ENCODE measurements at places on chromosomes 6 and 20.

- DNase-seq: no peak
Measured at GRCh38 chr6:43634702-43635303, 837 bp upstream of the MAD2L1BP start.

GRCh38 chr20:1973601-1974440 is 20.0 kb downstream of the PDYN start:
- DNase-seq: no peak

- DNase-seq: no peak
Measured at GRCh38 chr6:136072691-136073090, 177.4 kb downstream of the MTFR2 start.

- no peak for DNase-seq
Measured at GRCh38 chr20:24747010-24747712, 201.9 kb upstream of the CST7 start.

DNA sequence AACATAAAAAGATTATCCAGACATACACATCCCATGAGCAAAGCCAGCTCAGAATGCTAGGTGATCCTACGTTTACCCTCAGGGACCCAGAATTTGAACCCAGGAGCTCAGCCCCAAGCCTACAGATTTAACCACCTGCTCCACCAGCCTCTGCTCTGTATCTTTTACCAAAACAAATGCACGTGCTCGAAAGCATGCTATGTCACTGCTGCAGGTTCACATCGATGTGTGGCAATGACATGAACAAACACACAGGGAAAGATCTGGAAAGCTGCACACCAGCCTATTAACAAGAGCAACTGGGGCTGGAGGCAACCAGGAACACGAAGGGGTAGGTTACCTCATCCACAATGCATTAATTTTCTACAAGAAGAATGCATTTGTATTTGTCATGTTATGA is 32.1 kb downstream of the PREX1 start:
- no peak for DNase-seq

DNA sequence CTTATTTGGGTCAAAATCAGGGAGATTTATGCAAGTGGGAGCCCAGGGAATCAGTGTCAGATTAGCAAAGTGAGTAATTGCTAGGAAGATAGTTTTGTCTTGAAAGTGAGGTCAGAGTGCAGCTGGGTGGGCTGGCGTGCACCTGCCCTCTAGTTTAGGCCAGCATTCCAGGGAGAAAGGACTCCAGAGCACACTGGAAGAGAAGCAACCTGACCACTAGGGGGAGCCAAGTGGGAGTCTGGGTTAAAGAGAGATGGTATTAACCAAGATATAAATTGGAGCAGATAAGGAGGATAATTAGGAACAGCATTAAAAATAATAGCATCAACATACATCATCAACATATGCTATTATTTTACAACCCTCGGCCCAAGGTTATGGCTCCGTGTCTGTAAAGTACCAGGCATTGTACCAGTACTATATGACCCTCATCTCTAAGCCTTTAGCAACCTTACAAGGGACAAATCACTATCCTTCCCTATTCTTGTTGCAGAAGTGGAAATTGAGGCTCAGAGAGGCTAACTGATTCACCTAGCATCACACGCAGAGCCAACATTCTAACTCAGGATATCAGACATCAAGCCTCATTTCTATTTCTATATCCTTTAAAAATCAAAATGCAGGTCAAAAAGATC is 57.8 kb downstream of the SLC2A10 start:
- no peak for DNase-seq

DNA sequence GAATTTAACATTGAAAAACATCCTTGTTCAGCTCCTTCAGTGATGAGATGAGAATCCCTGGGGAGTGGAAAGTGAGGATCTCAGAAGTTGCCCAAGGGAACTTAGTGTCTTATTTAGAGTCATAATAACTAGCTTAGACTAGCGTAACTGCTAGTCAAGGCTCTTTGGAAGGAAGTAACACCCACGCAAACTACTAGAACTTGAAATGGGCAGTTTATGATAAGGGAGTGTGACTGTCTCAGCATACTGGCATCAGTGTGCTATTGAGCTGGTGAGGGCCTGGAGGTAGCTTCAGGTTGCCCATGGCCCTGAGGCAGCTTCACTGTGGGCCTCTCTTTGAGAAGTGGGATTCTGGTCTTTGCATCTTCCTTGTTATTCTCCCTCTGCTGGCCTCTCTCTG is 40.1 kb downstream of the SLX4IP start:
- DNase-seq: no peak

DNA sequence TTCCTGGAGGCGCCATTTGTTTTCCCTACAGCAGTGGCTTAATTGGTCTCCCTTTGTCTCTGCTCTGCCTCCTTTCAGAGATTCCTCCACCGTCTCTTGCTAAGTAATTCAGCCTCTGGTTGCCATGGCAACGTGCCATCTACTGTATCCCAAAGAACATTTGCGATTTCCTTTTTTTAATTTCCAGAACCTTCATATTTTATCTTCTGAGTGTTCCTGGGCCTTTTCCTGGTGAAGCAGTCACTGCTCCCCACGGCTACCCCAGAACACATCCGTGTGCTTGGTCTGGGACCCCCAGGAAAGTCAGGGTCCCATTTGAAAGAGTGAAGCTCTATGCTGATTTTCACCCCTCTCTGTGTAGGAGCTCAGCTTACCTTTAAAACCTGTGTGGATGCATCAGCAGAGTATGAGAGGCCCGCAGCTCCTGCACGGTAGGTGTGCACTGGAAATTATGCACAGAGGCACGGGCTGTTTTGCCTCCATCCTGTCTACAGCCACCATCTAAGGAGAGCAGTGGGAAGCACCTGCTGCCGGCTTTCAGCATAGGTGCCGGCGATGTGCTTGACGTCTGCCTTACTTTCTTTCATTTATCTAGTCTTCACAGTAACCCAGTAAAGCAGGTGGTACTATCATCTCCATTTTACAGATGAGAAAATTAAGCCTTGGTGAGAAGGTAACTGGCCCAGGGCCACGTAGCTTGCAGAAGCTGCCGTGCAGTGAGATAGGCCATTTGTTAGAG is 122.8 kb downstream of the SYCP2 start:
- DNase-seq: peak; percentile 78

- DNase-seq: no peak
Measured at GRCh38 chr6:70413992-70414494, 735 bp downstream of the FAM135A start.

DNA sequence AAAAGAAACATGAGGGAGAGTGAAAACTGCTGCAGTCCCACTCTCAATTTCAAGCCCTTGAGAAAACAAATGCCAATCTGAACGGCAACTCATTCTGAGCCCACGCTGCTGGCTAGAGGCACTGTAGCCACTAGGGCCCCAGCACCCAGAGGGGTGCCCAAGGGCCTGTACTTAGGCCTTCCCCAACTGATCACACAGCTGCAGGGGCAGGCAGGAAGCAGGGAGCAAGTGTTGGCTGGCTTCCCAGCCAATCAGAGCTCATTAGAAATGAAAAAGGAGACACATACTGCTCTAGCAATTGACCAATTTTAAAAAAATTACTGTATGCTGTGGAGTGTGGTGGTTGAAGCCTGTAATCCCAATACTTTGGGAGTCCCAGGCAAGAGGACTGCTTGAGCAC is 3.7 kb upstream of the BEND3 start:
- DNase-seq: no peak

- DNase-seq: no peak
Measured at GRCh38 chr20:46056970-46057855, 28.2 kb downstream of the SLC12A5 start.
